C1 segment of cervical spinal cord (tissue), 14 donors: ENCODE measurements at places on chromosomes 2 and 18.

DNA sequence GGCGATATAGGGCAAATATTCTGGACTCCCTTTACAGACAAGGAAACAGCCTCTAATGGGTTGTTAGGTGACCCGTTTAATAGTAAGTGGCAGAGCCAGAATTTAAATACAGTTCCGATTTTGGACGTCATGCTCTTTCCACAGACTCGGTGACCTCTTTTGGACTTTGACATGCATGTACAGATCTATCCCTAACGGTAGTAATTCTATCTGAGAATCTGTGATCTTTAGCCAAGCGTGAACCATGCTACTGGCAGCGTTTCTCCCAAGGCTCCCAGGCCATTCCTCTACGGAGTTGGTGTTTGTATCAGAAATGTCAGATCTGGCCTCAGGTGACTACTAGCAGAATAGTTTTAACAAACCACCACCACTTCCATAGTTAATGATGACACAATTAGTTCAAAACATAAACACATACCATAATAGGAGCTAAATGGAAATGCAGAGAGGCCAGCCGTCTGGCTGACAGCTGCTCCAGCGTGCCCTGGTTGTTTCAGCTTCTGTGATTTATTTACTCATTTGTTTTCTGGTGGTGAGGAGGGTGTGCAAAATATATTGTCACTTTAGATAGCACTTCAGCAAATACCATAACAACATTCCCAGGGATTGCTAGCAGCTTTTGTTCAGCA lies 304.6 kb upstream of the LYPD1 start:
- no peak for DNase-seq

DNA sequence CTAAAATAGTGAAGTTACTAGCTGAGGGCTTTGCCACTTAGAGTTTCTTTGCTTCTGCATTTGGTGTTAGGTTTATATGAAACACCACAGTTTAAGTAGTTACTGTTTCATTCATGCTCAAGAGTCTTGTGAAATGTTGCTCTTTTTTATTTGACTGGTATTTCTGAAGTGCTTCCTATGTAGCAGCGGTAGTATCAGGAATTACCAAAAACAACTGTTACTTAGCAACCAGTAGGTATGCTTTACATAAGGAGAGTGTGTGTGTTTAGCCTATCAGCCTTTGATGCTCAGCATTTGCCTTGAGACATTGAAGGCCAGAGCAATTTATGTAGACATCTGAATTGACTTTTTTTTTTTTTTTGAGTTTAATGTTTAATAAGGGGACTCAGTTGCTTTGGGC lies 3.6 kb downstream of the DIS3L2 start:
- no peak for DNase-seq

DNA sequence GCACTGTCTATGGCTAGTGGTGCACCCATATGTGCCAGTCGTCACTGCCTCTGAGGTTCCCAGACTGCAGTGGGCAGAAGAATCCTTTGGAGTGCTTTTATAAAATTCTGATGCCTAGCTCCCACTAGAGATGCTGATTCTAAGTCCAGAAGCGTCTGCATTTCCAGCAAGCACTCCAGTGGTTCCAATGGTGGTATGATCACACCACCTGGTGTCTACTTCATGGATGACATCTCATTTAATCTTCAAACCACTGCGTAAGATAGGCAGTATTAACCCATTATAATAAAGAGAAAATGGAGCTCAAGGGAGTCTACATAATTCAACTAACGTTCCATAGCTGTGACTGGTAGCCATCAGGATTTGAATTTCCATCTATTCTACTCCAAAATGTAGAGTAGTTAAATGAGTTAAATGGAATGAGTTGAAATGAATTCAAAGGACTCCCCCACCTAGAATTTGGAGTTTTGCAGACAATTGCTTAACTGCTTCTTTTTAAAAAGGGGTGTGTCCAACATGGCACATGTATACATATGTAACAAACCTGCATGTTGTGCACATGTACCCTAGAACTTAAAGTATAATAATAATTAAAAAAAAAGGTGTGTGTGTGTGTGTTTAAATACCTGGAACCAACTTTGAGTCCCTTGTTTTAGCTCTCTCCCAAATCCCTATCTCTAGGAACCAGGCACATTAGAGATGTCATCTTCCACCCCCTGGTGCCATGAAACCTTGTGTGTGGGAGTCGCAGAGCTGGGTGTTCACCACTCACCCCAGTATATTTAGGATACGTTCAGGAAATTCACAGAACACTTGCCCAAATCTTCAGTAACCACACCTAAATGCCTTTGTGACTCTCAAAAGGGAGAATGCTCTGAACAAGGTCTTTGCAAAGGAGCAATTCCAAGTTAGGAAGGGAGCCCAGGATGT lies 14.1 kb downstream of the LAMA3 start:
- no peak for DNase-seq

- no peak for DNase-seq
Measured at GRCh38 chr2:151922845-151923666, 94.8 kb upstream of the ARL5A start.

DNA sequence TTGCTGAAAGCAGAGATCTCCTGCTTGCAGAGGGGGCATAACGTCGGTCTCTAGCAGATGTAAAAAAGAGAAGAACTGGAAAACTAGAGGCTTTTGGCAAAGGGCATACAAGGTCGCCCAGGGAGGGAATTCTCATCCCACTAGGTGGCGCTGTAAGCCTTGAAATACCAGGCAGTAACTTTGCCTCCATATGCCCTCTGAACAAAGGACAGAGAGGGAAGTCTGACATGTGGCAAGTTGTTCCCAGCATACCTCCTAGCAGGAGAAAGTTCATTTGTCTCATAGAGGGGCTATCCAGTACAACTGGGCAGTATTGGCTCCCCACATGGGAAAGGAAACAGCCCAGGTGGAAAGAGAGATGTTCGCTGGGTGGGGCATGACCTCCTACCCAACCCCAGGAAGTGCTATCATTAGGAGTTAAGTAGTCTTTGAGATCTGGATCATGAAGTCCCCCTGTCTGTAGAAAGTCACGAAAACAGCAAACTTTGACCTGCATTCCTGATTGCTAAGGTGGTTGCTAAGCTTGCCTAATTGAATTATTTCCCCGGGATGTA lies 39.9 kb downstream of the STK17B start:
- no peak for DNase-seq

- no peak for DNase-seq
Measured at GRCh38 chr2:167492486-167492885, 604.2 kb downstream of the XIRP2 start.

DNA sequence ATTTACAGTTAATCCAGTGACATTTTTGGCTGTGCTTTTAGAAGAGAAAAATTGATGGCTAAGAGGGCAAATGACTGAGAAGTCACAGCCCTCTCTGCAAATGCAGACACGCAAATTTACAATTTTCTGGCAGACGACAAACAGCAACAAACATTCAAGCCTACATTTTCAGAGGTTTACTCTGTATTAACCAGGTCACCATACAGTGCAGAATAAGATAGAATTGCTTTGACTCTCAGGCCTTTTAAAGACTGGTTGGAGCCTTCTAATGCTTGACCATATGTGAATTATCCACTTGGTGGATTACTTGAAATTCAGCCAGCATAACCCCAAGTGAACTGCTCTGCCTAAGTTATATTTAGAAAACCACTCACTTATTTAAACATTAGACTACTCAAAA lies 280.9 kb upstream of the STON1 start:
- no peak for DNase-seq

DNA sequence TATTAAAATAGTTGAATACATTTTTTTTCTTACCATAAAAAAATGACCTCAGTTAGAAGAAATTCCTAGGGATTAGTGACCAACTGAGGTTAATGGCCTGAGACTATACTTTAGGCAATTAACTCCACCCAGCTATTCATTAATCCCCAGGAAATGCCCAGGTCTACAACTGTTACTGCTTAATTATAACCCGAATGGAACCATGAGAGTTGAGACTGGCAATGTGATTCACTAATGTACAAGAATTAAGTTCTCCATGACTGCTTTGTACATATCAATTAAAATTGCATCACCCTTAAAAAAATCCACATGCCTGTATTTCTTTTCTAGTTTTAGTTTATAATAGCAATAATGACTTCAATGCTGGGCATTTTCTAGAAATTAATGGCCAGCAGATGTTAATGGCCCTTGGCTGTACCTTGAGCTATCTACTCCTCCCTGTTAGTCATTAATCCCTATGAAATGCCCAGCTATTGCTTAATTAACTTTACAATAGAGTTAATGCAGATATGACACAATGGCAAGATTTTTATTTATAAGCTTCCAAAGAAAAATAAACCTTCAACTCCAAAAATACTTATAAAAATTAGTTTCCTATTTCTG lies 44.1 kb downstream of the ERBB4 start:
- no peak for DNase-seq

DNA sequence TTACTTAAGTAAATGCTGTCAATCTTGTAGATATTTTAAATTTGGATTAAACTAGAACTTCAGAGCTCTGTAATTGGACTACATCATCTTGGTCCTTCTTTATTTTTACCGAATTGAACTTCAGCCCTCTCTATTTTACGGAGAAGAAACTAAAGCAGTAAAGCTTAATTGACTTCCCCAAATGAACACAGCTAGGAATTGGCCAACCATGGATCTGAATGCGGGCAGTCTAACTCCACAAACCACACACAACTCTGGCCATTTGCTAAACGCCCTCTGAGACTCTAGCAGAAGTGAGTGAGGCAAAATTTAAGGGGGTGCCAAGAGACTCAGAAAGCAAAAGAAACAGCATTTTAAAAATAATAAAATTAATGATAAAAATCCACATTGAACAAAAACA lies 86.3 kb upstream of the KCTD1 start:
- no peak for DNase-seq

GRCh38 chr18:9787712-9788111 lies 79.6 kb downstream of the RAB31 start:
- no peak for DNase-seq

- DNase-seq: no peak
Measured at GRCh38 chr2:157526070-157526469, 82.2 kb upstream of the CYTIP start.

DNA sequence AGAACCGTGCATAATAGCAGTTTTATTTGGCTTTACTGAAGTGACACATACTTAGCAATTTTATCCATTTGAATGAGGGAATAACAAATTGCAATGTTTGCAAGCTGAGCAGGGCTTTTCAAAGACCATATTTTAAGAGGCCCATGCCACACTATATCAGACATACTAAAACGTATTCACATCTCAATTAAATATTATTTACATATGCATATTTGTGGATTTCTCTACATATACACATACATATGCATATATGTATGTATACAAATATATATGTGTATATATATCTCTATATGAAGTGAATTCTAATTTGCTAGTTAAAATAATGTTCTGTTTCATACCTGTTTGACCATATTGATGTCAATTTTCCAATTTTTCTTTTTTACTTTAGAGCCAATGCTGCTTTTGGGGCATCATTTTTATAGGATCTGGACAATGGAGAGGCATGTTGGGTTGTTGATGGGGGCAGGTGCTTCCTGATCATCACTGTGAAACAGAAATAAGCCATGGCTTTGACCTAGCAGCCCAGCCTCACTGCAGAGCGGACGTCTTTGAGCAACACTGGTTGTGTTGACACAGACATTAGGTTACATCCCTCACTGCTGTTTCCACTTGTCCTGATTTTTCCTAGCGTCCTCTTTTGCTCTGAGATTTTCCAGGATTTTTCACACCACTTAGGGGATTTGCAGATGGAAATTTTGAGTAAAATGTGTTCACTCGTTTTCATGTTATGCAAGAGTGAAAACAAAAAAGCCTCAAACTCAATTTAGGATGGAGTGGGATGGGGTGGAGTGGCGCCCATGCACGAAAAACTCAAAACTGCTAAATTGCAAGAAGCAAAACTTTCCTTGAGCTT lies 56.9 kb downstream of the RDH14 start:
- no peak for DNase-seq

DNA sequence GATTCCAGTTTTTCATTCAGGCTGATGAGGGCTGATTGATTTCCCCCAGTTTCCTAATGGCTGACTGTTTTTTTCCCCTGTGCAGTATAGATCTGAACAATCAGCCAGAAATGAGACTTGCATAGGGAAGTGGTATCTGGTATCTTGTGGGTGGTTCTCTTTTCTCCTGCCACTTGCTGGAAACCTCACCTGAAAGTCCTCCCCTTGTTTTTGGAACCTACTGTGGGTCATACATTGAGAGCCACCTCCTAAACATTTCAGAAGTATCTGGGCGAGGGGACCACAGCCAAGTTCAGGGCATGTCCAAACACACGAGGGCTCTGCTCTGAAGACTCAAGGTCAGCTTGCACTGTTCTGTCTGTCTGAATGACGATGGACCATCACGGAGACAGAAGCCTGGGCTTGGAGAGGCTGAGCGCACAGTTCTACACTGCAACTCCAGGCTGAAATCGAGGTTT lies 19.3 kb downstream of the ALPK2 start:
- no peak for DNase-seq

- DNase-seq: no peak
Measured at GRCh38 chr2:239777219-239777618, 247.9 kb downstream of the NDUFA10 start.

DNA sequence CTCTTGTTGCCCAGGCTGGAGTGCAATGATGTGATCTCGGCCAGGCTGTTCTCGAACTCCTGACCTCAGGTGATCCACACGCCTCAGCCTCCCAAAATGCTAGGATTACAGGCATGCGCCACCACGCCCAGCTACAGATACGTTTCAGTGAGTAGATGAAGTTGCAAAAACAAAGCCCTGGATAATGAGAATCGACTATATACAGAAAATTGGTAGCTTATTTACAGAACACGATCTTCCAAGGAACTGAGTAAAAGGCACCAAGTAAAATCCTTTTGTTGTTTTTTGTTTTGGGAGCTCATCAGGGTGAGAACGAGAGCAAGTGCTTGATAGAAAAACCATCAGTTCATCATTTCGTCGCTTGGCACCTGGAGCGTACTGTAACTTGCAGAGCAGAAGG lies 62.8 kb downstream of the MYCN start:
- no peak for DNase-seq

GRCh38 chr2:124482551-124482950 lies 457.5 kb downstream of the CNTNAP5 start:
- DNase-seq: no peak

- DNase-seq: no peak
Measured at GRCh38 chr2:26614216-26615138, 26.7 kb downstream of the CIB4 start.

DNA sequence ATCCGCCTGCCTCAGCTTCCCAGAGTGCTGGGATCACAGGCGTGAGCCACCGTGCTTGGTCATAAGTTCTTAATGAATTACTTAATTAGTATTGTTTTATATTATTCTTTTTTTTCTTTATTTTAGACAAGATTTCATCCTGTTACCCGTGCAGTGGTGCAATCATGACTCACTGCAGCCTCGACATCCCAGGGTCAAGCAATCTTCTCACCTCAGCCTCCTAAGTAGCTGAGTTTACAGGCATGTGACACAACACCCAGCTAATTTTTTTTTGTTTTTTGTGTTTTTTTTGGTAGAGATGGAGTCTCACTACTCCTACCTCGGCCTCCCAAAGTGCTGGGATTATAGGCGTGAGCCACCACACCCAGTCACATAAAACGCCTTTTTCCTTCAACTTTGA lies 17.3 kb downstream of the C2orf42 start:
- DNase-seq: no peak
